Stimulated activated CD8-positive, alpha-beta memory T cell treated with anti-CD3 and anti-CD28 coated beads, Interleukin-15, amount 100 ng/mL, for 4 hours (primary cell): ENCODE measurements at places on chromosomes 7 and 10.

DNA sequence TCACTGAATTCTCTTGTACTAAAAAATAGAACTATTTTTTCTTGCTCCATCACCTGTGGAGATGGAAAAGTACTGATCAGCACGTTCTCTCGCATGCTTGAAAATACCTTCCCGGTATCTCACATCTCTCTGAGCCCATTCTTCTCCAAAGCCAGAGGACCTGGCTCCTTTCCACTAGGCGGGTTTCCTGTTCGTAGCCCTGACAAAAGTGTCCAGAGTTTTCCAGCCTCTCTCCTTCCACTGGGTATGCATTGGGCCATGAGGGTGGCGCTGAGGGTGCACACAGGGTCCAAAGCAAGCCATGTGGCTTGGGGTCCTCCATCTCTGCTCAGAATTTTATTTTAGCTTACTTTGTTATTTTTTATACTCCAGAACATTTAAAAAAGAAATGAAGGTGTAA is 16.3 kb upstream of the SRGN start:
- DNase-seq, result no peak

- no peak for DNase-seq
These were observed 439.4 kb downstream of the TYW1 start for GRCh38 chr7:67435894-67436535.

- no peak for DNase-seq
These were observed 3.3 kb downstream of the XPNPEP1 start for GRCh38 chr10:109920016-109920415.

GRCh38 chr10:112735041-112735695 is 214.9 kb upstream of the TCF7L2 start:
- DNase-seq, result no peak

DNA sequence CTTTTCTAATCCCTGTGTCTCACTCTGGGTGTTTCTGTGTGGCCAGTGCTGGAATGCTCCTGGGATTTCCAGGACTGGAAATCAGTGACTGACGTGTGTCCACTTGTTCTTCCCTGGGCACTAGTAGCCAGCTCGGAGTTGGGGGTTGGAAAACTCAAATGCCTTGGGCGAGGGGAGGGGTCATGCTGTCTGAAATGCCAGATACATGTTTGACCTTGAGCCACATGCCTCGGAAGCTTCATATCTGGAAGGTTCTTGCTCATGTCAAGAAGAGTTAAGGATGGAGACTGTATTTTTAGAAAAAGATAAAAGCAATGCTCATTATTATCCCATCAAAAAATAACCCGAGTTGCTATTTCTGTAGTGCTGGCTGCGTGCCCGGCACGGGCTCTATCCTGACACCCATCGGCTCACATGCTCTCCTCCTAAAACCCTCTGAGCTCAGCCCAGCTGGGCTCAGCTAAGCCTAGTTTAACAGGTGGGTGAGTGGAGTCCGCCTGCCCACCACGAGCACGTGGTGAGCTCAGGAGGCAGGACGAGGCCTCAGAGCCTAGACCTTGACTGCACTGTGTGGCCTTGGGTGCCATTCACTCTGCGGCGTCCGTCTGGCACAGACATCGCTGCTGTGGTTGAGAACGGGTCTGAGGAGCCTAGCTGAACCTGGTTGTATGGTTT is 6.4 kb downstream of the DPYSL4 start:
- no peak for DNase-seq

DNA sequence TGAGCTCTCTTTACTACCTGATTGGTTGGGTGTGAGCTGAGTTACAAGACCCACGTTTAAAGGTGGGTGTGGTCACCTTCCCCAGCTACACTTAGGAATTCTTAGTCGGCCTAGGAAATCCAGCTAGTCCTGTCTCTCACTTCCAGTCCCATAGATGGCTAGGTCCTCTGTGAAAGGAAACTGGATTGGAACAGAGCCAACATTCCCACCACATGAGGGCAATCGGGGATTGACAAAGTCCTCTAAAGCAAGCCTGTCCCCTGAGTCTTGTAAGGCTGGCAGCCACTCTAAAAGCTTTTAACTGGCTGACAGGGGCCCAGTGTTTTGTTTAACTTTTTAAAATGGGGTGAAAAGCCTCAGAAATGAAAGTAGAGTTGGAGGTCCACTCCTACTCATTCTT is 15.1 kb upstream of the CROT start:
- no peak for DNase-seq

- no peak for DNase-seq
These were observed 109.1 kb upstream of the TNRC18 start for GRCh38 chr7:5532536-5533335.

- no peak for DNase-seq
These were observed 189.4 kb downstream of the KCNMA1 start for GRCh38 chr10:77448226-77448625.

DNA sequence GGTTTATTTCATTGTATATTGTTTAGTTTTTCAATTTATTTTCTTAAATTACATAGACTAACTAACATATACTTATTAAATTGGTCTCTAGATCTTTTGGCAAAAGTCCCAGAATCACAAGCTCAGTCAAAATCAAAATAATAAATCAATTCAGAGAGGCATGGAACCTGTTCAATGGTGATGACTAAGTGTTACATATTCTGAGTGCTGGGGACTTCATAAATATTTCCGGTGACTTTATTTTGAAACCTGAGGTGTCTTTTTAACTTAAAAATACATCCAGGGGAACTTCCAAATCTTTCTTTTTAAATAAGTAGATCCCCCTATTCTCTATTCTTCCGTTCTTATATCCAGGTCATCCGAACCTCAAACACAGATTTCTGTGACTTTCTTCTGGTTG is 89.6 kb upstream of the ZNF804B start:
- no peak for DNase-seq

- no peak for DNase-seq
These were observed 111.3 kb upstream of the KCTD7 start for GRCh38 chr7:66517212-66517909.

DNA sequence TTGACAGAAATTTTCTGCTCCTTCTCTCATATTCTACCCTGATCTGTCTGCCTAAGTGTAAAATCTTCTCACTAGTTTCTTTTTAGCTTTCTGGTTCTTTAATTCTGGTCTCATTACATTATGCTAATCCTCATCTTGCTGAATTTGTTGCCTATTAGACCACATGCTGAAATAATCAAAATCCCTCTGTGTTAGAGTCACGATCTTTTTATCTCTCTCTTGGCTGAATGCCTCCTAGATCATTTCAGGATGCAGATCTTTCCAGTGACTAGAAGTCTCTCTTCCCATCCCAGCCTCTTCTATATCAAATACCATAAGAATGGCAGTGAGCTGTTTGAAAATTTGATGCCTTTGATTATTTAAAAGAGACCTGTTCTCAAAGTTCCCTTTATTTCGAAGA is 661.9 kb downstream of the SORCS1 start:
- DNase-seq, result no peak

DNA sequence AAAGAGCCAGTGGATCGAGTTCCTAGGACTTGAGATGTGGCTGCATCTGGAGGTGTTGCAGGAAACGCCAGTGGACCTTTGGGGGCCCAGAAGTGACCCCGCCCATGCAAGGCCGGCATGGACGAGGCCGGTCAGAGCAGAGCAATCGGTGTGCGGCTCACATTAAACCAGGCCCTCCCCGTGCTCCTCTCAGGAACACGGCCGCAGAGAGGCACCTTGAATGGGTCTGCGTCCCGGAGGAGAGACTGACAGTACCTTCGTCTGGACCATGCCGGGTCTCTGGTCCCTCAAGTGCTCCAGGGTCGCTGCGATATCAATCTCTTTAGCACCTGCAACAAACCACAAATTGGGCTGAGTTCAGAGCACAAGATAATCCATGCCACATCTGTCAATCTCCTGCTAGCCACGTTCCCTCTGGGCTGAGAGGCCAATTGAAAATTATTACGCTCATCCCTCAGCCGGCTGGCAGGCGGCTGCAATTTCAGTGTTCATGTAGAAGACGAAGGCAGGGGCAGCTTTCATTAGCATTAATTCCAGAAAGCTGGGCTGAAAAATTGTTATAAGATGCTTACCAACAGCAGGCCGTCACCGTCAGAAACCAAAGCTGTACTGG is 212.0 kb downstream of the DNAJB6 start:
- DNase-seq, result no peak

GRCh38 chr10:48948470-48949037 is 8.9 kb upstream of the LRRC18 start:
- no peak for DNase-seq

GRCh38 chr7:7742223-7742622 is 23.8 kb upstream of the RPA3 start:
- DNase-seq, result no peak

DNA sequence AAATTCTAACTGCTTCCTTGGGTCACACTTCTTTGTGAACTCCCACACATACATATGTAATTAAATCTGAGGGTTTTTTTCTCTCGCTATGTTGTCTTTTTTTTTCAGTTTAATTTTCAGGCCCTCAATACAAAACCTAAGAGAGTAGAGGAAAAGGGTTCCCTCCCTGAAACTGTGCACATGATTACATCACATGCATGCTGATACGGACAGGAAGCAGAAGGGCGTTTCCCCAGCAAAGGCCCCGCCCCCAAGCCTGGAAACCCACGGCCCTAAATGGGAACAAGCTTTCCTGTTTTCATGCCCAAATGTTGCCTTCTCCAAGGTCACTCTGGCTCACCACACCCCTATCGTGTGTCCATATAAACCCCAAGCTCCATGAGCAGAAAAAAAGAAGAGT is 115.4 kb downstream of the TEX36 start:
- DNase-seq, result no peak

DNA sequence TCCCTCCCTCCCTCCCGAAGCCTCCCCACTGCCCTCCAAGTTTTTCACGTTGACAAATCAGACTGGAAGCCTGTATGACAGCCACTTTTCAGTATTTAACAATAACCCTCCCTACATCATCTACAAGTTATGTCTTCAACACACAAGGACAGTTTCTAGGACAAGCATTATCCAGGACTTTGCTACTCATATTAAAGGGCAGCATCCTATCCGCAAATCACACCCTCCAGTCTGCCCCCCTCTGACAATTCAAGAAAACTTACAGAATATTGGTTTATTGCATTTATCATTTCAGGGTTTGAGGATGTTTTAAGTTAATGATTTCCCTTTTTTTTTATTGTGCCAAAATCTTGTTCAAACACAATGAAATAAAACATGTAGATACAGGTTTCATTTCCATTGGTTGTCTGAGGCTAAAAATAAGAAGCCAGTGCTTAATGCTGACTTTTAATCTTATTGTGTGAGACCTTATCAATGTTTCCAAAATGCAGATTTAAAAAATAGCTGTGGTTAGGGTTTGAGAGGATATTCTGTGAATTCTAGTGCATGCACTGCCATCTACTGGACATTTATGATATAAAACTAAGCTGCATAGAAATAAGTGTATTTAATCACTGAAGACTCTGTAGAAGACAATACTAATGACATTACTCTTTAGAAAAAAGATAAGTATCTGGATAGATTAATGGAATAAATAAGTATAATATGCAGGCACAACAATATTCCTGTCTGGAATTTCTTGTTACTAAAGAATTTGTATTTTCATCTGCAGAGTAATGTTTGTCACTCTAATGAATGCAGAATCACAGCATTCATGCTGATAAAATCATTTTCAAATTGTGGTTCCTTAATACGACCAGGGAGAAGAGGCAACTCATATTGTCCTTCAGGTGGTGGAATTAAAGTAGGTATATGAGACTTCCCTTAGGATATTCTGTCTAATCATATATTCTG is 64.1 kb downstream of the CAV1 start:
- no peak for DNase-seq

GRCh38 chr10:101249171-101249581 is 19.9 kb upstream of the LBX1 start:
- no peak for DNase-seq

DNA sequence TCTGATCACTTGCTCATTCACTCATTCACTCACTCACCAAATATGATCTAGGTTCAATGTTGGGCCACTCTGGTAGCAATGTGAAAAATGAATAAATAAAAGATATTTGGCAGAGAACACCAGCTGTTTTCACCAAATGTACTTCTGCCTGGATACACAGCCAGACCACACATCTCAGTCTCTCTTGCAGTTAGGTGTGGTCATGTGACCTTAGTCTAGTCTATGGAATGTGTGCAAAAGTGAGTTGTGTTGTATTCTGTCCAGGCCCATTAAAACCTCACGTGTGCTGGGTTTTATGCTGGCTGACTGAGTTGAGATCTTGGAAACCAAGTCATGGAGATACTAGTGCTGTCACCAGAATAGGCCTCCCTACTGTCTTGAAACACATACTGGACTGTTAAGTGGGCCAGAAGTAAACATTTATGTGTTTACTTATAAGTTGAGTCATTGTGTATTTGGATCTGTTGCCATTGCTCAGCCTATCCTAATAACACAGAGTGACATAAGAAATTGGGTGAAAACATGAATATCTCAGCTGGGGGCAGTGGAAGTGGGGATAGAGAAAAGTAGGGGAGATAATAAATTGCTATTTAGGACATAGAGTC is 145.5 kb downstream of the PTEN start:
- no peak for DNase-seq

DNA sequence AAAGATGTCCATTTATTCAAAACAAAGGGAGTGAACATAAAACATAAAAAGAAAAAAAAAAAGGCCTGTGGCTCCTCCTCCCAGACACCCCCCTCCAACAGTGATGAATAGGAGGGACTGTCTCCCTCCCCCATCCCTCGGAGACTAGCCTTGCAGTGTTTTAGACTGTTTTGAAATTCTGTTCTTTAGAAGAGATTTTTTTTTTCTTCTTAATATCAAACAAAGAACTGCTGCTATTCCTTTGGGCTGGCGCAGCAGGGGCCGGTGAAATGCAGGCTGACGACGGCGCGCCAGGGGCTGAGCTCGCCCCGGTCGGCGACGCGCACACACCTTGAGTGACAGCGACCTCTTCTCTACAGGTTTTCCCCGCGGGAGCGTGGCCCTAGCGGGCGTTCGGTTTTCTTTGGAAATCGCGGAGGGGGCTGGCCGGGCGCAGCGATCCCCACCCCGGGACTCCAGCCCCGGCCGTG is at the start of gene LANCL2:
LANCL2 (plus strand) TSS at position 133 of the 470 bp plus-strand sequence. CDS start 689 bp downstream, outside the sequence.
- DNase-seq, result no peak

GRCh38 chr7:36639826-36640225 is 84.5 kb downstream of the AOAH start:
- peak; percentile 10 for DNase-seq

DNA sequence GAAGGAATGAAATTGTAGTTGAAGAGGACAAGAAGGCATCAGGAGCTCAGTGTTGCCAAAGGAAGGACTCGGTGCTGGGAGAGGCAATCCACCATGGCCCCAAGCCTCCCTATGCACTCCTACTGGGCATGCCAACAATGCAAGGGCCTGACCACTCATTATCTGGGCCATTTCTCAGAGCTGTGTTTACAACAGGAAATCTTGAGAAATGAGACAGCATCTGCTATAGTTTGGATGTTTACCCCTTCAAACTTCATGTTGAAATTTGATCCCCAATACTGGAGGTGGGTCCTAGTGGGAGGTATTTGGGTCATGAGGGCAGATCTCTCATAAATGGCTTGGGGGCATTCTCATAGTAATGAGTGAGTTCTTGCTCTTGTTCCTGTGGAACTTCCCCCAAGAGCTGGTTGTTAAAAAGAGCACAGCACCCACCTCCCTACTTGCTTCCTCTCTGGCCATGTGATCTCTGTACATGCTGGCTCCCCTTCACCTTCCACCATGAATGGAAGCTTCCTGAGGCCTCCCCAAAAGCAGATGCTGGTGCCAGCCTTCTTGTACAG is 50.8 kb upstream of the AOAH start:
- DNase-seq, result no peak

GRCh38 chr10:131758939-131759301 is 141.9 kb upstream of the PPP2R2D start:
- DNase-seq, result no peak

GRCh38 chr10:119942973-119943372 is 50.4 kb downstream of the SEC23IP start:
- DNase-seq, result no peak

- no peak for DNase-seq
These were observed 32.5 kb downstream of the CPXM2 start for GRCh38 chr10:123858907-123859652.
